ENCODE measurements at places on chromosomes 7 and 10.

DNA sequence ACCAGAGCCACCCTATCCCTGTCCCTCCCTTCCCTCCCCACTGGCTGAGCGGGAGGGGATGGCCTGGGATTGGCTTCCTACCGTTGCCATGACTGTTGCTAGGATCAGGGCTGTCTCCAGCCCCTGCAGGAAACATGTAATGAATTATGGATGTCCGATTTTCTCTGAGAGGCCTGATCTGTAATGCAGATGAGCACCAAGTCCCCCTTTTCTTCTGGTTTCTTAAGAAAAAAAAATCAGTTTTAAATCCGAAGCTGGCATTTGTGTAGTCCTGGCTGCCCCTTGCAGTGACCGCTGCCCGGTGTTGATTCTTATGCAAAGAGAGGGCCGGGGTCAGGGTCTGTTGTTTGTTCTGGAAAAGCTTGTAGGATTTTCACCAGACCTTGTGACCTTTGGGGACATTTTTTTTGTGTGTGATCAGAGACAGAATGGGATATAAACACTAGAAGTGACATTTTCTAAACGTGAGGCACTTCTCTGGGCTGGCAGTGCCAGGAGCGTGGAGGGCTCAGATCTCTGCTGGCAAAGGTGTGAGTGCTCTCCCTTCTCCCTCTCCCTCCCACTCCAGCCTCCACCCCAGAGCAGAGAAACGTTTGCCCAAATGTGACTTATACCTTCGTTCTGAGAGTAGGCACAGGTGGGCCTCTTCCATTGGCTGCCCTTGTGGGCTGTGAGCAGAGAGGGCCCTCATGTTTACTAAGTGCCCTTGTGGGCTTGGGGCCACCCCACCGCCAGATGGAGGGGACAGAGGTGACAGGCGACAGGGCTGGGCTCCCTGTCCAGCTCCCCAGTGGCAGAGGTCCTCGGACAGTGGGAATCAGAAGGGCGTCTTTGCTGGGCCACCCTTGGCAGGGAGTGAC, 127.5 kb downstream of the DNAJB6 start:
- no peak for DNase-seq

DNA sequence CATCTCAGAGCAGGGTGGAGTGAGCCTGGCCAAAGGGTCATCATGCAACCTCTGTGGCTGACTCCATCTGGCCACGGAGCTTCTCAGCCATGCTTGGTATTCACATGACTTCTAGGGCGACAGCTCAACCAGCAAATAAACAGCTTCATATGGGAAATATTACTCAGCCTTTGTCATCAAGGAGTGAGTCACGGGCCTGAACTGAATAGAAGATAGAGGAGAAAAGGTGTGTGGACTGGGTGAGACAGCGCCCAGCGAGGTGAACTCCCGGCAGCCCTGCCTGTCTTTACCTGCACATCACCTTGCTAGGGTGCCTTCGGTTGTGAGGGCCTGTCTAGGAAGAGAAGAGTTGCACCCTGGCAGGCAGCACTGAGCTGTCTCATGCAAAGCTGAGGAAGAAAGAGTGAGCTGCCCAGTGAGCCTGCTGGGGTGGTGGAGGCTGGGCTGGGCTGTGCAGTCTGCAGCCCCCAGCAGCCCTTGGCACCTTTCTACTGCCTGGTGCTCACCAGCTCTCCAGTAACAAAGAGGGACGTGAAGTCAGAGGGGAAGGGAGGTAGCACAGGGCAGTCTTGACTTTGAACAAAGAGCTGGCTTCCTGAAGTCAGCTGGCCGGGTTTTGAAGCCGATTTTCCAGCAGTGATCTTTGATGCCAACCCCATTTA, 114.2 kb downstream of the EGFR start:
- DNase-seq: peak; percentile 87

GRCh38 chr7:69782917-69783684, 184.8 kb downstream of the AUTS2 start:
- no peak for DNase-seq

- DNase-seq: no peak
Measured at GRCh38 chr7:125032943-125033342, 103.3 kb upstream of the POT1 start.

GRCh38 chr10:43939389-43939938, 290.8 kb upstream of the ZNF32 start:
- no peak for DNase-seq

DNA sequence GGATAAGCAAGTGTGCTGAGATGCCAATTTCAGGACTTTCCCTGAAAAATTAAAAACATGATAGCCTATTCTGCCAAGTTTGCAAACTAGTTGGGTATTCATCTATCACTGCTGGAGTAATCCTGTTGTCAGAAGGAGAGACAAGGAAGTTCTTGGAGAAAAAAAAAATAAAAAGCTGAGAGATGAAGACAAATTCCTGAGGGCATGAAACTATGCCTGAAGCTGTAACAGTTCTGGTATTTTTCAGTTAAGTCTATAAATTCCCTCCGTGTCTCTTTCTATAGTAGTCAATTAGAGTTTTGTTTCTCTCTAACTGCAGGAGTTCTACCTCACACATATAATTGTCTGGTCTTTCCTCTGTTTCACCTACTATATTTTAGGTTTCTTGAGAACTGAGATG, 95.7 kb downstream of the DGKB start:
- peak; percentile 15 for DNase-seq

GRCh38 chr10:78995987-78996791, 72.6 kb upstream of the ZMIZ1 start:
- DNase-seq: no peak

DNA sequence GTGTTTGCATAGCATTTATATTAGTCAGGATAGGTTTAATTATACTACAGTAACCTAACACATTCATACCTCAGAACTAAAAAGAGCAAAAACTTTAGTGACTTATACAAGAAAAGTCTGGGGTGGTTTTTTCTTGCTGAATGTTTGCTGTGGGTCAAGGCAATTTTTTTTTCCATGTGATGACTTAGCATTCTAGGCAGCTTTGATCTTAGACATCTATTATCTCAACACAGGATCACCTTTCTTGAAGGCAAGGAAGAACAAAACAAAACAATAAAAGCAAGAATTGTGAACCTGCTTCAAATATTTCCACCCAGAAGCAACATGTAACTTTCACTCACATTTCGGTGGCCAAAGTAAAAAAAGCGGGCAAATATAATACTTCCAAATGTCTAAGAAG, 20.7 kb upstream of the CBLL1 start:
- no peak for DNase-seq

DNA sequence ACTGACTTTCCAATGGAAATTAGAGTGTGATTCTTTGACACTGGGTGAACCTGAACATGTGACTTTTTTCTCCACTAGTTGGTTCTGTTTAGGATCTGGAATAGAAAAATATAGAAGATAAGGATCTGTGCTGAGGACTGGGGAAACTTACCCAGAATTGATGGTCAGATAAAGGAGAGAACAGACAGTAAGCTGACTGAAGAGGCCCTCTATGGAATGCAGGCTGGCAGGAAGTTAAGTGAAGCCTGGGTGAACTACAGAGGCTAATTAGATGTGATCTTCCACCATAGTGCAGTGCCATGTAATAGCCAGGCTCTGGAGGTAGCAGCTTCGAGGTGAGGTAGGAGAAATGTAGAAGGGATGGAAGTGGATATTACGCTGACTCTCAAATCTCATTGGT, 455.3 kb downstream of the PLXDC2 start:
- no peak for DNase-seq

DNA sequence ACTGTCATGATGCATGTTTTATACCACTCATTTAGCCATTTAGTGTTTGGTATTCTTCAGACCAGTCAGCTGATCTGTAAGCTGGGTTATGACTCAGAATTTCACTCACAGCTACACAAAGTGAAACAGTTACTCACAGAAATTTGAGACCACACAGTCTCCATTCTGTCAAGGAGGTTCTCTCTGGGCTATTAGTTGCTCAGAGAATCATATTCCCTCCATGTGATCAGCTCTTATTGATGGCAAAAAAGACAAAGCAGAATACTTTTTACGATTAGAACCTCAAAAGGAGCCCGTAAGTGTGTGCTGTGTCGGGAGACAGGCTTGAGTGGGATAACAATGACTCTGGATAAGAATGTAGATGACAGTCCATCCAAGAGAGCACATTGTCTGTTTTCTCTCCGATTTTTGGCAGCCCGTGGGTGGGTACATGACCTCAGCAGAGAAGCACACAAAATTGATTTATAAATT, 277.6 kb upstream of the SORCS1 start:
- no peak for DNase-seq

DNA sequence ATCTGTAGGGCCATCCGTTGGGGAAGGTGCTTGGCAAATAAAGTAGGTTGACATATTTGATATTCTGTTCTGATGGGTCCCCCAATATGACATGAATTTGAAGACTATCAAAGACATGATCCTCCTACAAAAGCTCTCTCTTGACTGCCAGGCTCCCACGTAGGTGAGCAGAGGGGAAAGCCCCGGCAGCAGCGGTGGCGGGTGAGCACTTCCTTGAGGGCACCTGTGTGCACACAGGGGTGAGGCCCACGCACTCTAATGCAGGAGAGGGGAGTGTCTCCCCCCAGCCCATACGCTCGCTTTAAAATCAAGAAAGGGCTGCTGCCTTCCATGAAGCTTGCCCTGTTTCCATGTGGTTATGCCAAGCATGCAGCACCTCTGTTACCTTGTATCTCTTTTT, 100.4 kb downstream of the TAX1BP1 start:
- no peak for DNase-seq

- DNase-seq: no peak
Measured at GRCh38 chr7:139481364-139481763, 2.1 kb downstream of the KLRG2 start.

- no peak for DNase-seq
Measured at GRCh38 chr7:36635091-36635490, 89.2 kb downstream of the AOAH start.

- no peak for DNase-seq
Measured at GRCh38 chr7:107108793-107109371, 59.9 kb upstream of the HBP1 start.

DNA sequence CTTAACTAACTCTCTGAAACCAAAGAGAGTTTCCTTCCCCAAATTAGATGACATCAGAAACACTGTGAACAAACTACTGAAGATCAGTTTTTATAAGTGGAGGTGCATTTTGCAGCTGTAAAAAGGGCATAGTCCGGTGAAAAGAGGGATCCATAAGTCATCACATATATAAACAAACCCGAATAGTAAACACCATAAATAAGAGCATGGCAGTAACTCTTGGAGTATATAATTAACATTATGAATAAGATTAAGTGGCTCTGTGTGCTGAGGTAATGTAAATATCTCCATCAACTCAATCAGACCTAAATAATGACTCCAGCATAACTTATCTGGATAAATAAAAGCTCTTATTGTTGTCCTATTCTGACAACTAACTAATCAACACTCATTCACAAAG, 43.0 kb upstream of the SHTN1 start:
- no peak for DNase-seq

DNA sequence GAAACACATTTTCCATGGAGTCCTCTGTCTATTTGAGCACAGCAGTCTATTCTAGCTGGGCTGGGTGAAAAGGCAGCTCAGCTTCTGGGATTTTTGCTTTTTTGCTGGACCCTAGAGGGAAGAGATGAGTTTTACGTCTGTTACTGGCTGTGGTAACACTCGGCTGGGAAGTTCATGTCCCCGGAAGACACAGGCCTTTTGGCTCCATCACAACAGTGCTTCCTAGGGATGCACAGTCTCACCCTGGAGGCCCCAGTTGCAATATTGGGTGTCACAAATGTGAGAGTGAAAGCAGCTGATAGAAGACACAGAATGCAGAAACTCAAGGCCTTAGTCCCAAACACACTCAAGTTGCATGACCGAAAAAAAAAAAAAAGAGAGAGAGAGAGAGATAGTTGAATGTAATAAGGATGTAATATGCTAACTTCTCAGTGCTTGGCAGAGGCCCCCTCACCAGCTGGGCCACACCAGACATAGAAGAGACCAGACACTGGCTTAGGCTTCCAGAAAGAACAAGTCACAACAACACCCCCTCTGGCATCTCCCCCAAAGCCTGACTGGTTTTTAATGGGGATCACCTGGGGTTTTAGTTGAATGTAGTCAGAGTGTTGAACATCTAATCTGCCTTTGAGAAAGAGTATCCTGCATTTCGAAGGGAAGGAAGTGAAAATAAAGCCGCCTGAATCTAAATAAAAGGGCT, 545.4 kb upstream of the FZD8 start:
- DNase-seq: no peak

GRCh38 chr10:113753020-113753692, 1.7 kb downstream of the PLEKHS1 start:
- no peak for DNase-seq

GRCh38 chr7:41880107-41880506, 177.2 kb upstream of the INHBA start:
- peak; percentile 93 for DNase-seq

- DNase-seq: no peak
Measured at GRCh38 chr10:31456468-31456867, 137.5 kb downstream of the ZEB1 start.

- DNase-seq: no peak
Measured at GRCh38 chr7:121330053-121330833, 1.4 kb downstream of the WNT16 start.

DNA sequence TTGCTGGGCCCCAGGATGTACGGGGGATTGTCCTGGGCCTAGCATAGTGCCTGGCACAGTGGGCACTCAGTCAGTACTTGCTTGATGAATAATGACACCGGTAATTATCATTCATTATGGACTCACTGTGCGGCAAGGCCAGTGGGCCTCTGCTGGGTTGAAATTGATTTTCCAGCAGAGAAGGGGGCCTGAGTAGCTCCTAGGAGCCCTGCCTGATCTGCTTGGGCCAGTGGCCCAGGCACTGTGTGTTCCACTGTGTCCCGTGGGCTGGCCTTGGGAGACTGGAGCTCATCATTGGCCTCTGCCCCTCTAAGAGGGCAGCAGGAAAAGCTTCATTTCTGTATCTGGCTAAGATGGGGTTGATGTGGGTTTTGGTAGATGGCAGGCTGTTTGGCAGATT, 1.4 kb downstream of the CHST3 start:
- no peak for DNase-seq

- no peak for DNase-seq
Measured at GRCh38 chr7:24877790-24878311, 102.1 kb downstream of the OSBPL3 start.

DNA sequence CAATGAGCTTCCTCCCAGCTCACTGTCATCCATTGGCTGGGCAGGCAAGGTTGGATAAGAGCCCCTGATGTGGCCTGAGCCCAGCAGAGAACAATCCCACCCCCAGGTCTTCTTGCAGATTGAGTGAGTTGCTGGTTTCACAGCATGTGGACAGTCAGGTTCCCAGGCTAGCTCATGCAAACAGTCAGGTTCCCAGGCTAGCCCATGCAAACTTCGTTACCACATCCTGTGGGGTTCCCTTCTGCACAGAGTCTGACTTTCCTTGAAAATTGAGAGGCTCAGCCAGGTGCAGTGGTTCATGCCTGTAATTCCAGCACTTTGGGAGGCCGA, 67.1 kb downstream of the TMEM130 start:
- no peak for DNase-seq

GRCh38 chr10:131478377-131478989, 167.0 kb upstream of the TCERG1L start:
- DNase-seq: no peak

GRCh38 chr7:44305564-44306507, 19.6 kb downstream of the CAMK2B start:
- no peak for DNase-seq

- DNase-seq: peak; percentile 59
Measured at GRCh38 chr7:33554046-33554445, 351.3 kb upstream of the BMPER start.

- DNase-seq: no peak
Measured at GRCh38 chr7:12756821-12757220, 69.4 kb downstream of the ARL4A start.
